ENCODE measurements at places on chromosomes 11 and 22.

DNA sequence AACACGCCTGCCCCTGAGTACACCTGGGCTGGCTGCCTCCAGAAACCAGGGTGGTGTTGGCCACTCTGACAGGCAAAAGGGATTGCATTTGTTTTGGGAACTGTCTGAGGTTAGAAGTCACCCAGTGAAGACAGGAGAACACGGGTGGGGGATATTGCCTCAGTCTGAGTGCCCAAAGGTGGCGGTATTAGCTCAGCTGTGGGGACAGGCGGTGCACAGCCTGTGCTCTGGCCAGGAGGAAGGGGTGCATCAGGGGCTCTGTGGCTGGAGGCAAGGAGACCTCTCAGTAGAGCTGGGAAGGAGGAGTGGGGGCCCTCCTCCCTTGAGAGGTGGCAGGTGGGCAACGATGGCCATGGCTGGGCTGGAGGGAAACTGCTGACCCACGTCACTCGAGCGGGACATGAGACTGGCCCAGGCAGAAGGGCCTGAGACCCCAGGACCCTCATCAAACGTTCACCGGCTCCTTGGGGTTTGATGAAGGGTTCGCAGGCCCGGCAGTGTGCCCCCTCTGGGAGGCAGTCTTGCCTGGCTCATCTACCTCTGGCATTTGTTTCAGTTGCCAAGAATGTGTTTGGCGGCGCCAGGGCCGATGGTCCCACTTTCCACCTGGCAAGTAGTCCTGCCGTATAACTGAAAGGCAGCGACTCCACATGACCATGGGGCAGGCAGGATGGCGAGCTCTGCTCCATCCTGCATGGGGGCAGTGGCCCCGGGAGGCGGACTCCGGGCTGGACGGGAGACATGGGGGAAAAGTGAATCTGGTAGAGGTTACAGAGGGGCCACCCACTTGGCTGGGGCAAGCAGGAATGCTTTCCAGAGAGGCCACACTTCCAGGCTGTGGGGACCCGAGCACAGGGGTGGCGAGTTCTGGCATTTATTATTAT is 52.8 kb upstream of the SMIM38 start:
- no peak for DNase-seq

DNA sequence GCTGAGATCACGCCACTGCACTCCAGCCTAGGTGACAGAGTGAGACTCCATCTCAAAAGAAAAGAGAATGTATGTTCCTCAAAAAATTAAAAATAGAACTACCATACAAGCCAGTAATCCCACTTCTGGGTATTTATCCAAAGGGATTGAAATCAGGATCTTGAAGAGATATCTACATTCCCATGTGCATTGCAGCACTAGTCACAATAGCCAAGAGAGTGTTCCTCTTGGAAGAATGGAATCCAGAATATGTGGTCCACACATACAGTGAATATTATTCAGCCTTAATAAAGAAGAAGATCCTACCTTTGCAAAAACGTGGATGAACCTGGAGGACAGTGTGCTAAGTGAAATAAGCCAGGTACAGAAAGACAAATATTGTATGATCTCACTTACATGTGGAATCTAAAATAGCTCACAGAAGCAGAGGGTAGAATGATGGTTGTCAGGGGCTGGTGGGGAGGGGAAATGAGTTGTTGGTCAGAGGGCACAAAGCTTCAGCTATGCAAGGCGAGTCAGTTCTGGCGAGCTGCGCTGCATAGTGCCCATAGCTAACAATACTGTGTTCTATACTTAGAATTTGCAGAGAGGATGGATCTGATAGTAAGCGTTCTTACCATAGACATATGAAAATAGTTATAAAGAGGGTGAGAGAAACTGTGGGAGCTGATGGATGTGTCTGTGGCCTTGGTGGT is 32.1 kb downstream of the GRIK4 start:
- no peak for DNase-seq

DNA sequence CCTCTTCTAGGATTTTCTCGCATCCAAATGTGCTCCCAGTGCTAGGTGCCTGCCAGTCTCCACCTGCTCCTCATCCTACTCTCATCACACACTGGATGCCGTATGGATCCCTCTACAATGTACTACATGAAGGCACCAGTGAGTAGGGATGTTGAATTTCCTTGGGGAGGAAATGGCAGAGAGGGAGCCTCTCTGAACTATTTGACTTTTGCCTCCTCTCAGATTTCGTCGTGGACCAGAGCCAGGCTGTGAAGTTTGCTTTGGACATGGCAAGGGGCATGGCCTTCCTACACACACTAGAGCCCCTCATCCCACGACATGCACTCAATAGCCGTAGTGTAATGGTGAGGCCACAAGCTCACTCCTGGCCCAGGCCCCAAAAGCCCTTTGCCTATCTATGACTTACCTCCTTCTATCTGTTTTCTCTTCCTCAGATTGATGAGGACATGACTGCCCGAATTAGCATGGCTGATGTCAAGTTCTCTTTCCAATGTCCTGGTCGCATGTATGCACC is 2.5 kb downstream of the TAF10 start:
- DNase-seq = no peak

- no peak for DNase-seq
Measured at GRCh38 chr11:2816941-2817421, 68.6 kb downstream of the CDKN1C start.

GRCh38 chr22:35131525-35132000 is 65.6 kb downstream of the ISX start:
- DNase-seq = no peak

DNA sequence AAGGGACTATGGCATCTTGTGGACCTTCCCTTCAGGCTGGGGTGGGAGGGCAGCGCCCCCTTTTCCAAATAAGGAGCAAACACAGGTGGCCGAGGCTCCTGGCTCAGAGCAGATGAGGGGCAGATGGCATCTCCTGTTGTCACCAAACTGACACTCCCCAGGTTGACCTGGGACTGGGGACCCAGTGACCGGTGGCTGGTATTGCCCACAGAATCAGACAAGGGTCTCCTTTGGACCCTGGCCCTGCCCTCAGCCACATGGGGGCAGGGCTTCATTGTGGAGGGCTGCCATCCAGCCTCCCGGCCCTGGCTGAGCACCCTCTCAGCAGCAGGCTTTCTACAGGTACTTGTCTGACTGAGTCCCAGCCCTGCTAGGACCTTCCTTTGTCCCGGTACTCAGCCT is 842 bp upstream of the SIGIRR start:
- DNase-seq = no peak

- DNase-seq = no peak
Measured at GRCh38 chr11:88421530-88421929, 84.0 kb upstream of the CTSC start.

- DNase-seq = no peak
Measured at GRCh38 chr11:106121570-106122320, 44.3 kb downstream of the AASDHPPT start.

Measured in NCI-H187 treated with DMSO at 0.1 percent for 48 hours (cell line).